HT-29 (cell line): ENCODE measurements at places on chromosomes 7 and 10. TPM values are rescaled to one million over a fixed set of nuclear protein-coding genes. Genes with fewer than 3 reads are reported as not detected.

PODXL gene
- total RNA-seq: 55.9 and 67.9 TPM in 2 replicates

THNSL1 gene
- total RNA-seq: 1.5 and 2.0 TPM in 2 replicates

PTCD1 gene
- total RNA-seq: 18.2 and 22.3 TPM in 2 replicates

LRRTM3 gene
- not detected in 2 replicates for total RNA-seq

PEX1 gene
- total RNA-seq: 8.2 and 8.9 TPM in 2 replicates

EVX1 gene
- 0.31 TPM in 1 of 2 replicates, not detected in the other for total RNA-seq

HOXA3 gene
- 27.8 and 29.0 TPM in 2 replicates for total RNA-seq

KIF5B gene
- total RNA-seq: 51.0 TPM in 2 replicates

TET1 gene
- total RNA-seq: under 0.01 and 0.03 TPM in 2 replicates

GJD4 gene
- not detected in 2 replicates for total RNA-seq

CYP3A5 gene
- total RNA-seq: 96.3 and 108 TPM in 2 replicates

C7orf57 gene
- not detected in 2 replicates for total RNA-seq

- no peak for DNase-seq
These were observed 9.1 kb downstream of the UNCX start for GRCh38 chr7:1241603-1242255.

- DNase-seq: no peak
These were observed 442 bp downstream of the CYP26C1 start for GRCh38 chr10:93060887-93061593.

GRCh38 chr10:79375321-79376077 is 28.2 kb downstream of the PPIF start:
- DNase-seq: no peak

DNA sequence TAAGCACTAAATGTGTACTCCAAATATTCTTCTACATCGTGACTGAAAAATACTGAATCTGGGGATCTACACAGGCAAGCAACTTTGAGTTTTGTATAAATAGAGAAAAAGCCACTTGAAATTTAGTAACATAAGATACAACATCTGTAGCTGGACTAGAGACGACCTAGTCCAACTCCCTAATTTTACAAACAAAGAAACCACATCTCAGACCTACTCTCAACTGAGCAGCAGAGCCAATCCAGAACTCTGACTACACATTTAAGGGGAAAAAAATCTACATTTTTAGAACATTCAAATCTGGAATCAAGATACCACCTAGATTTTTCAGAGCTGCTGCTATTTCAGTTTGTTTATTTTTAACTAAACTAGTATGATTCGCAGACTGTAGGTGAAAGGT is 88.9 kb downstream of the CABCOCO1 start:
- no peak for DNase-seq

DNA sequence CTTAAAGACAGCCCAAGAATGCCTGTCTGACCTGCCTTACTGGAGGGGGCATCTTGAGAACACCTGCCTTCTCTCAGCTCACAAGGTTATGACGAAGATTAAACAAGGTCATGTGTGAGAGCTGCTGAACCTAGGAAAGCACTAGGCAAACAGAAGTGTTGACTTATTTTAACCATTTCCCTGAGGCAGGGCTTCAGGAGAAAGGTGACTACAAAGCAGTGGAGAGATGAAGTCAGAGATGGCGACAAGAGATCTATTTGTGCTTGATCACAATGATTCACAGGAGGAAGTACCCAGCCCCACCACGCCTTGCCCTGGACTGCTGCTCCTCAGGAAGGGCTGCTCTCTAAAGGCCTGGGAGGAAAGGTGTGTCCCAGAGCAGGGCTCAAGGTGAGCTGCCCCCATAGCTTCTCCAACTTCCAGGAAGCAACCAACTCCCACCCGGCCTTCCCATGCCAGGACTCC is 27.8 kb downstream of the STN1 start:
- DNase-seq: peak; percentile 93

DNA sequence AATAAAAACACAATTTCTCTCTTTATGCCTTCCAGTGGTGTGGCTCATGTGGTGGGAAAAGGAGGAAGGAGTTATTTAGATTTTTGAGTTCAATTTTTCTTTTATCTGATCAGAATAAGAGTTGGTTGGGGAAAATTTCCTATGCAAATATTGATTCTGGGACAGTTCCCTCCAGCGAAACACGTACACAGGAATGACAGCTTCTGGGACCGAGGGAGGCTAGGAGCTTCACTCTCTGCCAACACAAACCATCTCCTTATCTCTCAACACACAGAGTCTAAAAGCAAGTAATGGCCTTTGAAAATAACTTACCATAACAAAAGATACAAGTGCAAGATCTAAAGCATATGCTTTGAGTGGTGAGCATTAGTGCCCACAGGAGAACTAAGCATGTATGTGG is 122.7 kb downstream of the RAPGEF5 start:
- no peak for DNase-seq

DNA sequence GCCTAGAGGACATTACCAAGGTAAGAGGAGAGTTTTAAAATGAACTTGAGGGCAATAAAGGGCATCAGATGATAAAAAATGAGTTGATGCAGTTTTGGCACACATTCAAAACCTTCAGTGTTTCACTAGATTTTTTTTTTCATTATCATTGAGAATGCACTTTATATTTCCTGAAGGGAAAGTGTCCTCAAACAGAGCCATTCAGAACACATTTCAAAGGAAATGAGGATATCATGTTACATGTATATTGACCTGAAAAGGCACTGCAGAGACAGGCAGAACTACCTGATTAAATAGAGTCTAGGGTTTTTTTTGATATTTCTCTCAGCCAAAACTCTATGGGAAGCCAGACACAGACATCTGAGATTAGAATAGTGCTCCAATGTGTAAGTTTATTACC is 454.0 kb downstream of the NEBL start:
- no peak for DNase-seq

GRCh38 chr7:86592185-86592584 is 51.5 kb upstream of the GRM3 start:
- no peak for DNase-seq

DNA sequence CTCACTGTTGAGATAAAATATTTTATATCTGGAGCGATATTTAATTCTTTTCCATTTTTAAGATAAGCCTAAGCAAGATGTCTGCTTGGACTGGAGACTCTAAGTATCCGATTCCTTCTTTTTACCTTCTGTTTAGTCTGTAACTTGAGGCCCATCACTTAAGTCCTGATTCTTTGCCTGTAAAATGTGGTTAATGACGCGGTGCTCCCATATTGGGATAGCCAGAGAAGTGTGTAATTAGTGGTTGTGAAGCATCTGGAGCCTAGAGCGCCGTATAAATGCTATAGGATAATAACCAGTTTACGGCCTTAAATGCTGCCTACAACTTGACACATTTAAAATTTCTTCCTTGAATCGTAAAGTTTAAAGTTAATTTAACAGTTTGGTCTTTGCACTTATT is 132.9 kb downstream of the CHN2 start:
- DNase-seq: no peak

GRCh38 chr10:123249894-123250293 is 95.7 kb downstream of the BUB3 start:
- DNase-seq: no peak

DNA sequence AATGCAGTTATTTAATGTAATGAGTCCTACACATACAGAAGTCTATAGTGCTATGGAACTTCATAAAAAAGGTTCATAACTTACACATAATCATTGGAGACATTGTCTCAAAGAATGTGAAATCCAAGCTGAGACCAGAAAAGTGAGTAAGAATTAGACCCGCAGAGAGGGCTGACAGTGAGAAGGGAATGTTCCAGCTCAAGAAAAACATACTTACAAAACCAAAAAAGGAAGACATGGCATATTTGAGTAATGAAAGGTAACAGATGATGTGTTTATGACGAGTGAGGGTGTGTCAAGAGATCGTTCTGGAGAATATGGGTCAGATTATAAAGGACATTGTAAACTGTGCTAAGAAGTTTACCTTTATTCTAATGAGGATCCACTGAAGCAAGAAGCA is 566.5 kb downstream of the ATRNL1 start:
- no peak for DNase-seq

GRCh38 chr7:129295015-129295423 is 70.2 kb downstream of the AHCYL2 start:
- DNase-seq: no peak

DNA sequence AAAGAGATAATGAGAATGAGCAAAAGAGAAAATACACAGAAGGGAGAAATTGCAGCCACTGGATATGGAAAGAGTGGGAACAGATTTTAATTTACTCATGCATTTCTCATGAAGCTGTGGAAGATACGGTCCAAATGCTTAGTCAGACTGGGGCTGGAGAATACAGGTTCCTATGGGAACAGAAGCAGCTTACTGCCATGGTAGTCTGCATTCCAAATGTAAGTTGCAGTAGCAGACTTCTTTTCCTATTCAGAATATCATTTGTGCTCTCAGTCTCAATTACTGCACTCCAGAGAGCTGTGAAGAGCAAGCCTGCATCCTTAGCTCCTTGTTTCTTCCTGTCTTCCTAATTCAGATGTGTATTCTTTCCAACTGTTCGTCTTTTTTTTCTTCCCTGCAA is 190.8 kb upstream of the TMEM196 start:
- no peak for DNase-seq

GRCh38 chr7:105675934-105676371 is 94.7 kb upstream of the EFCAB10 start:
- no peak for DNase-seq

DNA sequence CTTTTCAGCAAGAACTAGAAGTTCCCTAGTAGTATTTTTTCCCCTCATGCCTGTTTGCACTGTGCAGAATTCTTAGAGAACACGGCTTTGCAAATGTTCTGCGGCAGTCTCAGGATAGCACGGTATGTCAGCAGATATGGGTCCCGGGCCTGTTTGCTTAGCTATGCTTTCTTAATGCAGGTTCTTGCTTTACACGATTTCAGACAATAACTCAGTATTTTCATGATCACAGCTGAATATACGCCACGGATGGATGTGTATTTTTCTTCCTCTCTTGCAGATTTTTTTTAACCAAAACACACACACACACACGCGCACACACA is 137.3 kb downstream of the HECW1 start:
- DNase-seq: no peak

GRCh38 chr10:126955396-126955795 is 50.2 kb downstream of the DOCK1 start:
- DNase-seq: no peak

GRCh38 chr7:98294798-98295382 is 13.4 kb downstream of the BRI3 start:
- peak; percentile 84 for DNase-seq

GRCh38 chr7:118250860-118251494 is 26.5 kb downstream of the ANKRD7 start:
- no peak for DNase-seq
